ENCODE measurements at places on chromosomes 1 and 21. TPM values are rescaled to one million over a fixed set of nuclear protein-coding genes. Genes with fewer than 3 reads are reported as not detected.

- no peak for DNase-seq
Observed at GRCh38 chr1:45246760-45247159, 40.4 kb upstream of the ZSWIM5 start.

Gene KIFAP3
- total RNA-seq = 13.8 TPM

DNA sequence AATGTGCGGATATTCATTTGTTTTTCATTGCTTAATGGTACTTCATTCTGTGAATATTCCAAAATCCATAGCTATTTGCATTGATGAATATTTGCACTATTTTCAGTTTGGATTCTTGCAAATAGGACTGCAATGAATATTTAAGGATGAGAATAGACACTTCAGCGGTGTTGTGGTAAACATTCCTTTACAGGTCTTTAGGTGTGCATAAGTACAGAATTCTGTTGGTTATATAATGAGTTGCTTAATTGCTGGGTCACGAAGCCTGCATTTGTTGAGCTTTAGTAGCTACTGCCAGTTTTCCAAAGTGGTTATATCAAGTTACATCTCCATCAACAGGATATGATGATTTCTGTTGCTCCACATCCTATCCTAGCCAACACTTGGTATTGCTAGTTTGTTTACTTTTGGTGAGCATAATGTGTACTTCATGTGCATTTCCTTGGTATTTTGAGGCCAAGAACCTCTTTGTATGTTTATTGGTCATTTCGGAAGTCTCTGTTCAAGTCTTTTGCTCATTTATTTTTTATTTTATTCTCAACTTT, 64.2 kb upstream of the CYYR1 start:
- no peak for DNase-seq

DNA sequence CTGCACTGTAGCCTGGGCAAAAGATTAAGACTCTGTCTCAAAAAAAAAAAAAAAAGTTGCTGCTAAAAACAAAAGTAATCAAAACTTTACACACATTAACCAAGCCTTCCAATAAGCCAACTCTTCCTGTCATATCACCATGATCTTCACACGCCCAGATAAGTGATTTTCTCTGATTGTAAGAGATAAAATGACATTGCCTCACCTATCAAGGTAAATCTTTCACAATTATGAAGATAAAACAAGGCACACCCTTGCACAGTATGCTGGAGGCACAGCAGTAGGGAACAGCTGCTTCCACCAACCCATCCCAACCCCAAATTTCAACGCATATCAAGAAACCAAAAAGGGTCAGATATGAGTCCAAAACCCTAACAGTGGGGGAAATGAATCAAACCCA, 8.8 kb upstream of the TIAM1 start:
- no peak for DNase-seq

Gene FALEC
- total RNA-seq = 0.49 TPM

GRCh38 chr1:153775458-153776327, 486 bp downstream of the SLC27A3 start:
- peak; percentile 50 for DNase-seq

- DNase-seq = no peak
Observed at GRCh38 chr1:184861755-184862336, 107.2 kb upstream of the EDEM3 start.

- no peak for DNase-seq
Observed at GRCh38 chr21:46122237-46122671, 24.3 kb downstream of the COL6A2 start.

- no peak for DNase-seq
Observed at GRCh38 chr1:96090134-96090533, 631.5 kb upstream of the PTBP2 start.

DNA sequence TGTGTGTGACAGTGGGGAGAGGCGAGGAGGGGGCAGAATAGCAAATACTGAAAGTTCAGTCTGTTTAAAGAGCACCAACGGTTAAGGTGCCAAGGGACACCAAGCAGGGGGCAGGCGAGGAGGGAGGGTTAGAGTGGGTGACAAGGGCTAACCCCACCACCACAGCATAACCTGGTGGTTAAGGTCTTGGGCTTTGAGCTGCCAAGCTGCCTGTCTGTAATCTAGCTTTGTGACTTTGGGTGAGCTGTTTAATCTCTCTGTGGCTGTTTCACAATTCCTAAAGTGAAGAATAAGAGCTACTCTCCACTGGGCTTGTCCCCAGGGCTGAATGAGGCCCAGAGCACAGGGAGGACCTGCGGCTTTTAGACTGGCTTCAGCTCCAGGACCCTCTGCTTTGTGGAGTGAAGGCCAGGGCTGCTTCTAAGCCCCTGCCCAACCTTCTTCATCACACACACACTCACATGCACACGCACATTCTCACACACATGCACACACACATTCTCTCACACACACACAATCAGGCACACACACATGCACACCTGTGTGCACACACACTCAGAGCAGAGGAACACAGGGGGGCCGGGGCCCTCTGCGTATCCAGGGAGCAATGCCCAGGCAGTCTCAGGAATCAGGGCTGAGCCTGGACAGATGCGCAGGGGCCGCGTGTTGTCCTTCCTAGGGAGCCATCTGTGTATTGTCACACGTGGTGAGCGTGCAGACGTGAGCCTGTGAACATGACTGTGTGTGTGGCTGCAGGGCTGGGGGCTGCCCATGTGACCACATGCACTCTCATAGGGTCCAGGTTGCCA, 101.6 kb upstream of the TARDBP start:
- DNase-seq = no peak

DNA sequence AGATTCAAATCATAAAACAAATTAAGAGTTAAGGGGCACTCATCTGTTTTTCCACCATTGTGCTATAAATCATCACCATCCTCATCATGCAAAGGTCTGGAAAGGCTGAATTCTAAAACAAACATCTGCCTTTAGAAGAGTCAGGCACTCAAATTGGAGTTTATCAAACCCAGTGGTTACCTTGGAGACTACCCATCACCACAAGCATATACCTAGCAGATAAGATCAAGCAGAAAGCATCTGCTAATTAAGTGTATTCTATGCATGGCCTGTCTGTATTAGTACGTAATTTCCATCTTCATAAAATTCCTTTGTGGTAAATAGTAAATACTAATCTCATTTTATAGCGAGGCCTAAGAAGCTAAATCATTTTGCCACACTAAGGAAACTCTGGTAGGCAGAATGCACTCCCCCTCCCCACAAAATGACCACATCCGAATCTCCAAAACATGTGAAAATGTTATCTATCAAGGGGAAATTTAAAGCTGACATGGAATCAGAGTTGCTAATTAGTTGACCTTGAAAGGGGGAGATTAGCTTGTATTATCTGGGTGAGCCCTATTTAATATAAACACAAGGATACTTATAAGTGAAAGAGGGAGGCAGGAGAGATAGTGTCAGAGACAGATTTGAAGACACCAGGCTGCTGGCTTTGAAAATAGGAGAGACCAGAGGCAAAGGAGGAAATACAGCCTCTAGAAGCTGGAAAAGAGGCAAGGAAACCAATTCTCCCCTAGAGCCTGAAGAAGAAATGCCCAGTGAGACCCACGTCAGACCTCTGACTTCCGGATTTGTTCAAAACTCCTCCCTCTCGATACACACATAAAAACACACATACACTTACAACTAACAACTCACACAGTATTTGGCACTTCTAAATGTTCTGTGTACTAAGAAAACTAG, 23.2 kb downstream of the ARID4B start:
- peak; percentile 37 for DNase-seq

- DNase-seq = no peak
Observed at GRCh38 chr1:194342484-194343262, 1156.3 kb upstream of the B3GALT2 start.

Gene NFASC
- 0.35 TPM for total RNA-seq

GRCh38 chr1:212728606-212729005, 29.0 kb upstream of the BATF3 start:
- DNase-seq = no peak

GRCh38 chr1:9180111-9180819, 51.4 kb upstream of the GPR157 start:
- DNase-seq = no peak

- DNase-seq = no peak
Observed at GRCh38 chr1:2336499-2336898, 54.9 kb downstream of the MORN1 start.
